ENCODE measurements at places on chromosomes 4 and X.

GRCh38 chr4:8732681-8733243, 138.9 kb downstream of the HMX1 start:
- DNase-seq = no peak

GRCh38 chr4:53532521-53532920, 58.8 kb downstream of the LNX1 start:
- no peak for DNase-seq

- DNase-seq = no peak
Observed at GRCh38 chrX:105753411-105753810, 68.9 kb upstream of the NRK start.

GRCh38 chrX:13059637-13060499, 15.4 kb upstream of the FAM9C start:
- no peak for DNase-seq

- no peak for DNase-seq
Observed at GRCh38 chr4:174575436-174575835, 53.1 kb upstream of the HPGD start.

GRCh38 chrX:1598021-1598875, 6.8 kb downstream of the AKAP17A start:
- DNase-seq = no peak

DNA sequence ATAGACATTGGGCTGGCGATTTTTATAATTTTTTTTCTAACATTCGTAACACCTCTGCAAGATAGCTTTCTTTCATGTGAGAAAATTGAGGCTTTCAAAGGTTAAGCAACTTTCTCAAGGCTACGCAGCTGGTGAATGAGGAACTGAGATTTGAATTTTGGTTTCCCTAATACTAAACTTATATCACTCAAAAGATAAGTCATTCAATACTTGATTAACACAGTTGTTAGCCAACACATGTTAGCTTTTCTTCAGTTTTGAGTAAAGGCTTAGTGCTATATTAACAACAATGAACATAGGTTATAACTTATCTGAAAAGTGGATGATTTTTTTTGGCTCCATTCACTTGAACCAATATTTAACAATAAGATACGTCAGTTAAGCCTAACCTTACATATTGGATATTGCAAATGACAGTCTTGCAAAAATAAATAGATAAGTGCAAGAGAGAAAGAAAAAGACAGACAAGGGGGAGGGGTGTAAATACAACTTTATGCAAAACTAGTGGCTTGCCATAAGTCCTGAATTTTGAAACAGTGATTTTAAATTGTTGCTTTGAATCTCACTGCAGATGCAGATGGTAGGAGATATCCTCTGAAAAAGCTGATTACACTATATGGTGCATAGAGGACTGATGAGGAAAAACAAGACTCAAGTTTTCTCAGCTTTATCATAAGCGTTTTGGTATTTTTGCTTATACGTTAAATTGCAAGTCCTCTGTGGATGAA, 11.1 kb upstream of the GPM6A start:
- no peak for DNase-seq

GRCh38 chrX:134480061-134480460, 20.1 kb downstream of the HPRT1 start:
- DNase-seq = no peak

DNA sequence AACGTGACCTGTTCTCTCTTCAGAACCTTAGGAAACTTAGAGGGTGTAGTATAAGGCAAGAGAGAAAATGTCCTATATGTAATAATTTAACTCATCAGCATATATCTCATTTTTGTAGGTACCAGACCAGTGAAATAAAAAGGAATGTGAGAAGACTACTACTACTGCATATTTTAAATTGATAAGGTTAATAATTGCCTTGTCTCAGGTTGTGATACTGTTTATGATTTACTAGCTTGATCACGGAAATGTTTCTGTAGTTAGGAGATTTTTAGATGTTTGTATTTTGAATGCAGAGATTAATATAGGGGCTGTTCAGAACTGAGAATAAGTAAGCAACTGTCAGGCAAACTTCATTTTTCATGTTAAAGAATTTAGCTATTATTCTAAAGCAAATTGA, 1563.4 kb downstream of the C4orf33 start:
- DNase-seq = no peak

Measured in activated T-cell treated with anti-CD3 and anti-CD28 coated beads, Interleukin-2, amount 50 U/mL, for 4 hours (primary cell).